Activated CD4-positive, alpha-beta T cell treated with anti-CD3 and anti-CD28 coated beads, Interleukin-2, amount 10 ng/mL, durations not matched to agents 7 days and 5 days (primary cell): ENCODE measurements at places on chromosomes 4 and X. TPM values are rescaled to one million over a fixed set of nuclear protein-coding genes. Genes with fewer than 3 reads are reported as not detected.

PSAPL1 gene
- not detected for total RNA-seq

NKX1-1 gene
- not detected for total RNA-seq

GRID2 gene
- total RNA-seq, result not detected

MAGEB1 gene
- total RNA-seq, result not detected

IL1RAPL1 gene
- total RNA-seq, result not detected

EPGN gene
- 0.67 TPM for total RNA-seq

VCX3A gene
- not detected for total RNA-seq

POF1B gene
- 0.10 TPM for total RNA-seq

TKTL2 gene
- not detected for total RNA-seq

NLGN4X gene
- total RNA-seq, result 0.05 TPM

PDE6B gene
- 18.7 TPM for total RNA-seq

- DNase-seq, result no peak
These were observed 11.5 kb upstream of the HMGB2 start for GRCh38 chr4:173345648-173346047.

DNA sequence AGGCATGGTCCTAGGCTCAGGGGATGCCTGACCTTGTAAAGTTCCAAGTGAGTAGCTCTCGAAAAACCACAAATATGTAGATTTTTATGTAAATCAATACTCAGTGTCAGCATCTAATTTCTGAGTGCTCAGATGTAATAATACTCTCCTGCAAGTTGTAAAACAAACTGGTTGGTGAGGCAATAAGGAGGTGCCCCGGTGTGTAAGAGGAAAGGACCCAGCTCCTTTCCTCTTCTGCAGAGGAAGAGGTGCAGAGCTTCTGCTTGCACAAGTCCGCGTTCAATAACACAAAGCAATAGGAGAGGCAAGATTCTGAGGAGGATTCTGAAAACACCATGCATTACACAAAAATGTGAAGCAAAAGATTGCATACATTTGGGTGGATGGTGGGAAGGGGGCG lies 43.6 kb upstream of the ENPP6 start:
- no peak for DNase-seq

DNA sequence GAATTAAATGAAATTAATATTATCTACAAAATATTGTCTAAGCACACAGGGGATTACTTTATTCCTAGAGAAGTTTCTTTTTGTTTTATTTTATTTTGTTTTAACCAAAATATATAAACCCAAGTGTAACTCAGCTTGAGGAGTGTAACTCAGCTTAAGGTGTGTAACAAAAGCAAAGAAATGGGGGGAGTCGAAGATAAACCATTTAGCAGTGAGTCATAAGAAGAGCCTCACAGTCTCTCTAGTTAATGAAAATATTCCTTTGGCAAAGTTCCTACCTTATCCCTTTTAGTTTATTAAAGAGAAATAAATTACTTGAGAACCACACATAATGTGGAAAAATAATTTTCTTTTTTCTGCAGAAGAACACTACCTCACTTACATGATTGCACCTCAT lies 261.8 kb downstream of the KCTD8 start:
- no peak for DNase-seq

GRCh38 chr4:159926871-159927270 lies 824.0 kb downstream of the RAPGEF2 start:
- DNase-seq, result no peak

- DNase-seq, result no peak
These were observed 24.8 kb downstream of the IQSEC2 start for GRCh38 chrX:53256446-53257041.

DNA sequence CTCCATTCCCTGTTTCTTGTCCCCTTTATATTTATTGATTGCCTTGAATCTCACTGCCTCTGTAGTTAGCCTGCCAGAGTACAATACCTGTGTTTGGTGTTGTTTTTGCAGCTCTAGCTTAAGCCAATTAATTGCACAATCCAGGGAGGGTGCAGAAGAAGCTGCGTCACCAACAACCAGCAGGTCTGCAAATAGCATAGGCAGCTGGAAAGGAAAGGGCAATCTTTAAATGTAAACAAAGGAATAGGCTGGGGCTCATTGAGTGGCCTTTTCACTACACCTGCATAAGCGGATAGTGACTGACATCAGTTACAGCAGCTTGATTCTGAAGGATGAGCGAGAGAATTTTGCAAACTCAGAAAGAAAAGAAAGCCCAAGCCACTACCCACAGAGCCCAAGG lies 106.8 kb upstream of the RAI2 start:
- DNase-seq, result no peak

GRCh38 chr4:151415978-151416377 lies 7.0 kb downstream of the FHIP1A start:
- DNase-seq, result no peak

DNA sequence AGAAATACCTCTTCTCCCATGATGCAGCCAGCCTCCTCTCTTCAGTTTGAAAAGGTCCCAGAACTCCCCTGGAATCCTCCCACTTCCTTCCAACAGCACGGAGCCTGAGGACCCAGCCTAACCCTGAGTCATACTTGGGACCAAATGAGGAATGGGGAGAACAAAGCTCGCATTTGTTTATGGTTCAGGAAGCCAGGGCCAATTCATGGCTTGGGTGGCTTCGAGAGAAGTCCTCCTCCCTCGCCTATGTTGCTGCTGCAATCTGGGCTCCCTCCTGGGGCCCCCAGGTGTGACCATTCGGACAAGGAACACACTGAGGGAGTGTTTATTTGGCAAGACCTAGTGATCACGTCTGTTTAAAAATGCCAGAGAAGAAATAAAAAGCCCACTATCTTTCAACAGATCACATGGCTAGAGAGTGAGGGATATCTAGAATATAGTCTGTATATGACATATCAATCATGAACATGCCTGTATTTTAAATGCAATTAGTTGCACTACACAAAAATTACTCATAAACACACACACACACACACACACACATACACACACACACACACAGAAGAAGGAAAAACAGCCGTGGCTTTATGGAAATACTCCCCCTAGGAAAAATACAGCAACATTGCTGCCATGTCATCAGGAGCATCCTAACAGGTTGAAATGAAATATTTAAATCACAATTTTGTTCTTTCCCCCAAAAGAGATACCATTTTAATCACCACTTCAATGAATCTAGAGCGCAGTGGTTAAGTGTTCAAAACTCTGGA lies 155.7 kb upstream of the MAP3K15 start:
- DNase-seq, result no peak

- no peak for DNase-seq
These were observed 16.4 kb downstream of the SCARB2 start for GRCh38 chr4:76197031-76197743.

- no peak for DNase-seq
These were observed 1.5 kb downstream of the FRMPD3 start for GRCh38 chrX:107450823-107451509.

- peak; percentile 29 for DNase-seq
These were observed 290.7 kb upstream of the FAM241A start for GRCh38 chr4:111854494-111855087.

- no peak for DNase-seq
These were observed 423.1 kb downstream of the TEX13C start for GRCh38 chrX:125742811-125743210.

DNA sequence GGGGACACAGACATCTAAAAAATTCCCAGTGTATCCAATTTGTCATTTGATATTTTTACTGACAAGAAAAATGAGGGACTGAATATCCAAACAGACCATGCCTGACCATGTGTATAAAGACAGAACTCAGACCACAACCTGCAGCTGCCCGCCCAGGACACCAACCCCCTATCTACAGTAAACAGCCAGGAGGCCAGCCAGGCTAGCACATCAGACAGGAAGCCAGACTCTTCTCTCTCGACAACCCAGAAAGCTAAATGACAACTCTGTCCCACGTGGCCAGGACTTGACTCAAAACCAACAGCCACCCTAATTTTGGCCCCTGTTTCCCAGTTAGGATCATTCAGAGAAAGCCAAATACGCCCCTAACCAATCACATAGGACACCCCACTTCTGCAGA lies 15.1 kb downstream of the AFAP1 start:
- no peak for DNase-seq
